ENCODE measurements at places on chromosomes 7 and 10.

DNA sequence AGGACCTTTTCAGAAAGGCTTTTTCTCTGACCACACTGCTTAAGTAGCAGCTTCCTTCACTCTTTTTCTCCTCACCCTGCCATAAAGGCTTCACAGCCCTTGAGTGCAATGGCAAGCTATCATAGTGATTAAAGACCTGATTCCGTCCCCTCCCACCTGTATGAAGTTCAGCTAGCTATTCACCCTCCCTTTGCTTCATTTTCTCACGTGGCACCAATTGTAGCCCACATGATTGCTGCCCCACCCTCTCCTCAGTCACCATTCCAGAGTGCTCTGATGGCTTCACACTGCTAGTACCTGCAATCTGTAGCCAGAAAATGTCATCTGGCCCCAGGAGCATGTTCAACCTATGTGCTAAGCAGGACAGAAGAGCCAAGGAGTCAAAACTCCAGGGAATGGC lies 523.8 kb downstream of the GRM8 start:
- no peak for DNase-seq

DNA sequence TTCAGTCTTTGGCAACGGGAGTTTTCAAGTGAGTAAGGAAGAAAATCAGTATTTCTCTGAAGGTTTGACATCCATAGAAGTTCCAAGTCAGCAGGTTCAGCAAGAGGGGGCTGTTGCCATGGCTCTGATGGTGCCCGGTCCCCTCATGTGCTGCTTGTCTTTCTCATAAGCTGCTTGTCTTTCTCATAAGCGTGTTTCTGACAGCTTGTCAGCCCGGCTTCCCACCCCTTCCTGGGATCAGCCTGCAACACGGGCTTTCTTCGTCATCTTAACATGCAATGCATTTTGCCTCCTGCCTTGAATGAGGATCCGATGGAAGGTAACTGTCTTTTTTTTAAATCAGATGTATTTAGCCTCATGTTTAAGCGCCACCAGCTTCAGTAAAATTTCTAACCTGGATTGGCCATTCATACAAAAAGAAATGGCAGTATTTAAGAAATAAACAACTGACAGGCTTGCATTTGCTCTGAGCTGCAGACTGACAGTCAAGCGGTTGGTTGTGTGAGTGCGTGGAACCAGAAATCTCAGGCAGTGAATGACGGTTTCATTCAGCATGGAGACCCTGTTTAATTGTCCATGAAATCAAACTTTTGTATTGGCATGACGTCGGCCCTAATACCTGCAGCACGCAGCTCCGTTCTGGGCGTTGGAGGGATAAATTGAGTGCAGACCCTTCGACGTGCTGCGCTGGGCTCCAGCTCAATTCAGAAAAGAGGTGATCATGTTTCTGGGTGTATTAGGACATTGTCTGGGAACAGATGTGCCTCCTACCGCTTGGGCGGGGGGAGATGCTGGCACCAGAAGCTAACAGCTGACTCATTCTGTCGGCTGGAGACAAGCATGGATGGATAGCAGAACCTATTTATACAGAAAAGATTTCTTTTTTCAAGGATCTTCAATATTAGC lies 454.7 kb upstream of the FOXK1 start:
- DNase-seq, result no peak

DNA sequence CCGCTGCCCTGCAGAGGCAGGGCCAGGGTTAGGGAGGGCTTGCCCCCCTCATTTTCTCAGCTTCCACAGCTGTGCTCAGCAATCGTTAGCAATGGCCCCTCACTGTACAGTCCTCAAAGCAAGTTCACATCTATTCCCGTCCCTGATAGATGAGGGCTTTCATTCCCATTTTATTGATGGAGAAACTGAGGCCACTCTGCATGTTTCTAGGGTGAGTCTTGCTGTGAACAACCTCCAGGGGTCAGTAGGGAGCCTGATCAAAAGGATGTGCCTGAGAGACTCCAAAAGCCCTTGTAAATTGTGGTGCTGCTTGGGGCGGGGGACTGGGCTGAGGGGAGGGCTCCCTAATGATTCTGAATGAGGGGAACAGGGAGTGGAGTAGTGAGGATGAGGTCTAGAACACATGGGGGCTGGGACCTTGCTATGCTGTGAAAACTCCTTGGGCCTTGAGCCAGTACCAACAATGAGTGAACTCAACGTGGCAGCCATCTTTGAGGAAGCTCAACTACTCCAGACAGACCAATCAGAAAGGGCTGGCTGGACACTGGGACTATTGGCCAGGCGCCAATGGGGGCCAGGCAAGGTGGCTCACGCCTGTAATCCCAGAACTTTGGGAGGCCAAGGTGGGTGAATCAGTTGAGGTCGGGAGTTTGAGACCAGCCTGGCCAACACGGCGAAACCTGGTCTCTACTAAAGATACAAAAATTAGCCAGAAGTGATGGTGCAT lies 6.7 kb upstream of the GRIFIN start:
- DNase-seq, result no peak

- DNase-seq, result no peak
Observed at GRCh38 chr7:2689951-2690705, 2.1 kb downstream of the AMZ1 start.

GRCh38 chr10:110358869-110359629 lies 54.3 kb upstream of the SMNDC1 start:
- no peak for DNase-seq

- no peak for DNase-seq
Observed at GRCh38 chr10:28492116-28492920, 40.6 kb upstream of the WAC start.

GRCh38 chr10:66654861-66655260 lies 271.0 kb upstream of the LRRTM3 start:
- no peak for DNase-seq

- DNase-seq, result no peak
Observed at GRCh38 chr10:73959484-73960243, 38.3 kb upstream of the VCL start.

- no peak for DNase-seq
Observed at GRCh38 chr10:84270708-84271107, 25.9 kb downstream of the RGR start.

- no peak for DNase-seq
Observed at GRCh38 chr7:37277513-37277912, 171.2 kb downstream of the ELMO1 start.

DNA sequence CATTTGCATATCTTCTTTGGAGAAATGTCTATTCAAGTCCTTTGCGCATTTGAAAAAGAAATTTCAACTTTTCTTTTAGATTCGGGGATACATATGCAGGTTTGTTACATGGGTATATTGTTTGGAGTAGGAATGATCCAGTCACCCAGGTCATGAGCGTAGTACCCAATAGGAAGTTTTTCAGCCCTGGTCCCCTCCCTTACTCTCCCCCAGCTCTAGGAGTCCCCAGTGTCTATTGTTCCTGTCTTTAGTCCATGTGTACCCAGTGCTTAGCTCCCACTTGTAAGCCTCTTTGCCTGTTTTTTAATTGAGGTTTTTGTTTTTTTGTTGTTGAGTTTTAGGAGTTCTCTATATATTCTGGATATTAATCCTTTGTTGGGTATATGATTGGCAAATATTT lies 63.3 kb downstream of the SND1 start:
- DNase-seq, result no peak

DNA sequence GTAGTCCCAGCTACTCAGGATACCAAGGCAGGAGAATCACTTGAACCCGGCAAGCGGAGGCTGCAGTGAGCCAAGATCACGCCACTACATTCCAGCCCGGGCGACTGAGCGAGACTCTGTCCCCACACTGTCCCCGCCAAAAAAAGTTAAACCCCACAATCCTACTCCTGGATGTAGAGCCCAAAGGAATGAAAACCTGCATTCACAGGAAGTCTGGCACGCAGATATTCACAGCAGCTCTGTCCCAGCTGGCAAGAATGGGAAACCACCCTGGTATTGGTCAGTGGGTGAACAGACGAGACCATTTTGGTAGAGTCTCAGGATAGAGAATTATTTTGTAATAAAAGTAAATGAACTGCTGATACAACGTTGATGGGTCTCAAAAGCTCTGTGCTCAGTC lies 225.2 kb downstream of the MAD1L1 start:
- no peak for DNase-seq
